Cerebellar nuclear complex (tissue), 1 donor: ENCODE measurements at places on chromosomes 1 and 21.

- DNase-seq: no peak
Measured at GRCh38 chr1:234934611-234935033, 194.0 kb downstream of the TOMM20 start.

DNA sequence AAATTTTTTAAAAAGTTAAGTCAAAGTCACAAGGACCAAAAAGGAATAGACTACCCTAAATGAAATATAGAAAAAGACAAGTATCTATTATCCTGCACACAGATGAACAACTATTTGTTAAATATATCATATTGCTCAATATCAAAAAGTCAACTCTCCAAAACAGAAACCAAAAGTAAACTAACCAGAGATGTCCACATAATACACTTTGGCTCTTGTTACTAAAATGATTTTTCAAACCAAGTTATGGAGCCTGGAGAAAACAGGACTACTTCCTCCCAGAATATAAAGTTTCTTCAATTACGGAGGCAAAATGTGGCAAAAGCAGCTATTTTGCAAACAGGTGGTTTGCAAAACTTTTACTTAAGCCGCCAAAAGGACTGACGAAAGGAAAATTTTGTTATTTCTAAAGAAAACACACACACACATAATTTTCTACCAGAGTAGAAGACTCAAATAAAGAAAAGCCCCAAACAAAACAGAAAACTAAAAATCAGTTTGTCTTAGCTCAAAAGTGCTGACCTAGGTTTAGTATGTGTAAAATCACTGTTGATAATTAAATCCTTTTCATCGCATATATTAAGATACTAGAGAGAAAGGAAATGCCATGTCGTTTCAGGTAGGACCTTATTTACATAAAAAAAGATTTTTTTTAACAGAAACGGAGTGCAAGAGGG, 1.1 kb downstream of the DPYD start:
- DNase-seq: no peak

- no peak for DNase-seq
Measured at GRCh38 chr1:39326836-39327235, 122.3 kb downstream of the MACF1 start.

GRCh38 chr1:235246022-235246948, 81.7 kb downstream of the ARID4B start:
- no peak for DNase-seq

DNA sequence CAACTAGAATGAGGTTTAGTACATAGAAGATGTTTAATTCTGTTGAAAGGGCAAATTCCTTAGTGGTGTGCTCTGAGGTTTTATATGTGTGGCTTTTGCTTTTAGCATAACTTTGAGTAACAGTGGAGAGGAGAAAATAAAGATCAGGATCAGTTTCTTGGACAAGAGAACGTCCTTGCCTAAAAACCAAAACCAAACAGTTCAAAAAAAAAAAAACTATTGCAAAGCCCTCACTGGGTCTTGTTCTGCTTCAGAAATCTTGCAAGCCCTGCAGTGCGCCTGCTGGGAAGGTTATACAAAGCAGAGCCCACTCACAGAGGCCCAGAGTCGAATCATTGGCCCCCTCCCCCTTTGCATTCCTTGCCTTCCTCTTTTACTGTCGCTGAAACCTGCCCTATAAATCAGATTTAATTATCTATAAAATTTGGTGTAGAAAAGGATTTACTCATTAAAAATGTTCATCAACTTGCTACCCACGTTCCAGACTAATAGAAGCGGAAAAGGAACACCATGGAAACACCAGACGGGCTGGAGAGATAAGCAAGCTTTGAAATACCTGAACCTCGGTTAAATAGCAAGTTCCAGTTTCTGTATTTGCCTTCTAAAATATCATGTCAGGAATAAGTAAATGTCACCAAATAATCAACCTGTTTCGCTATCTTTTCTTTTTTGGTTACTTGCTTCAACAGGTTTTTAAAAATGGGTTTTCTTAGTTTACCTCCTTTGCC, 201.6 kb upstream of the PTBP2 start:
- DNase-seq: no peak

- DNase-seq: no peak
Measured at GRCh38 chr1:221101807-221102605, 222.8 kb downstream of the HLX start.

- no peak for DNase-seq
Measured at GRCh38 chr21:41953831-41954653, at the start of gene C2CD2. TSS of gene C2CD2 (minus strand) at chr21:41954018. CDS start at chr21:41953648, 370 bp downstream.

DNA sequence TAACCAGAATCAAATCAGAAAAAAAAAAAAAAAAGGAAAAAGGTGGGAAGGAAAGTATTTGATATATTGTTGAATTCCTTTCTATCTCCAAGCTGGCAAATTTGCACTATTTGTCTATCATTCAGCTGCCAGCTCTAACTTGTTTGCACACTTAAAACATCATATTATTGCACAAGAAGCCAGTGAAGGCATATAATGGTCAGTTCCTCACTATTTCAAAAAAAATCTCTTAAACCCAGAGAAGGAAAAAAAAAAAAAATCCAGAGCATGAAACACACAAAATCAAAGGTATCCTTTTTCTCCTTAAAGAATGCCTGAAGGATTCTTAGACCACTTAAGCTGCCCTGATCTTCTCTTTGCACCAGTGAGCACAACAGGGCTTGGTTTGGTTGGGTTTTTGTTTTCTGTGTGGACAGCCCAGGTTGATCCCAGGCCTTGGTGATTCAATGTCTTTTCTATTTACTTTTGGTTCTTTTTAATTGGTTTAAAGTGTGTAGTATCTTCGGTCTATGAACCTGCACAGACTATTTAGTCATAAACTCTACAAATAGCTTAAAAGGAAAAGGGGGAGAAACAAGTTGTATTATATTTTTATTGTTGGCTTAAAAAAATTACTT, 40.2 kb downstream of the DUSP10 start:
- no peak for DNase-seq

GRCh38 chr1:21175670-21176581, 771 bp downstream of the EIF4G3 start:
- DNase-seq: no peak

DNA sequence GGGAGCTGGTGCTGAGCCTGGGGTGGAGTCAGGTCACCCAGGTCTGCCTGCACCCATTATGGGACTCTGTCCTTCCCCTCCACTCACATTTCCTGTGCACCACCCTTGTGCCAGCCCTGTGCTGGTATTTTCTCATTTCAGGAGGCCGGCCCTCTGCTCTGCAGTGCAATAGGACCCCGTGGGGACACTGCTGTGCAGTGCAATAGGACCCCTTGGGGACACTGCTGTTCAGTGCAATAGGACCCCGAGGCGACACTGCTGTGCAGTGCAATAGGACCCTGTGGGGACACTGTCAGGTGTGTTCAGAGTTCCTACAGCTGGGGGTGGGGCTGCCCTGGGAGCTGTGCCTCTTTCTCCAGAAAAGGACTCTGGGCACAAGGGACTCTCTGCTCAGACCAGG, 36.2 kb upstream of the DMBX1 start:
- no peak for DNase-seq

- no peak for DNase-seq
Measured at GRCh38 chr1:39654291-39654690, 14.8 kb upstream of the HEYL start.

GRCh38 chr21:40902299-40902698, 55.3 kb upstream of the DSCAM start:
- DNase-seq: no peak

DNA sequence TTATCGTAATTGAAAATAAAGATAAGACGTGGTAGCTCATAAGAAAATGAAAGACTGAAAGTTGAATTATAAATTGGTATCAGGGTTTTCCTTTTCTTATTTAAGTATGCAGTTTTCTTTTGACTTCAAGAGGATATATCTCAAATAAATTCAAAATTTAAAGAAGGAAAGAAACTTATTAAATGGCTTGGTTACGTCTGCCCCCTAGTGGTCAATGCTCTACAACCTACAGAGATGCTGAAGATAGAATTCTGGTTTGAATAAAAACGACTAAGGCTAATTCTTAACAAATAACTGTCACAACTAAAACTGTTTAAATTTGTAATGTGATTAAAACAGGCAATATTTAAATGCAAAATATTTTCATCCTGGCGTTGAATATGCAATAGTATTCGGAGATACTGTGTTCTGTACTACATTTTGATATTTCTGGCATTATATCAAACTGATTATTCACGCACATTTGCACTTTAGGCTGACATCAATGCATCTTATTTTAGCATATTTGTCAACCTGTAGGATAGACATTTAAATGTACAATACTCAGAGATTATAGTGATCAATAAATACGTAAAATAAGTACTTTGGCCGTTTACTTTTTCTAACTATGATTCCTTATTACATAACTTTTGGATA, 26.8 kb downstream of the IFI44 start:
- no peak for DNase-seq

DNA sequence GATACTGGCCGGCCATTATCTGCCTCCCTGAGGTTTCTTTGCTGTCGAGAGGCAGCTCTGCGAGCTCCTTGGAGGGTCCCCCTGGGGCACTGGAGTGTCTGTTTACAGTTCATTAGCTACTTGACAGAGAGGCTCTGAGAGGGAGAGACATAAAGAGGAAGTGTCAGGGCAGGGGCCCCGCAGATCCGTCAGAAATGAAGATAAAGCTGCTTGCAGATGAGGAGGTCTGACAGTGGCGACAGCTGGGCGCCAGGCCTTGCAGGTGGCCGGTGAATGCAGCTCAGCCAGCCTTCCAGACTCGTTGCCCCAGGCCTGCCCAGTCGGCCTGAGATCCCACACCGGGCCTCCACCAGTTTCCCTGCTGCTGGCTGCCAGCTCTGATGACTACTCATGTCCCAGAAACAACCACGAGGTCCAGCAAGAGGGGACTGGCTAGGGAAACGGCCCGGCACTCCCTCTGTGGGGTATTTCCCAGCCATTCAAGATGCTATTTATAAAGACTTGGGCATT, 84.7 kb downstream of the DISP3 start:
- no peak for DNase-seq

GRCh38 chr1:228488125-228488817, 1.1 kb downstream of the RNF187 start:
- DNase-seq: no peak

- DNase-seq: no peak
Measured at GRCh38 chr1:116706123-116706522, 38.6 kb upstream of the IGSF3 start.

- no peak for DNase-seq
Measured at GRCh38 chr1:87024936-87025540, 110.6 kb downstream of the HS2ST1 start.

GRCh38 chr1:27634985-27635367, at the start of gene FGR:
TSS of gene FGR (minus strand) at chr1:27635185. CDS start at chr1:27623916, 11,269 bp downstream.
- no peak for DNase-seq

DNA sequence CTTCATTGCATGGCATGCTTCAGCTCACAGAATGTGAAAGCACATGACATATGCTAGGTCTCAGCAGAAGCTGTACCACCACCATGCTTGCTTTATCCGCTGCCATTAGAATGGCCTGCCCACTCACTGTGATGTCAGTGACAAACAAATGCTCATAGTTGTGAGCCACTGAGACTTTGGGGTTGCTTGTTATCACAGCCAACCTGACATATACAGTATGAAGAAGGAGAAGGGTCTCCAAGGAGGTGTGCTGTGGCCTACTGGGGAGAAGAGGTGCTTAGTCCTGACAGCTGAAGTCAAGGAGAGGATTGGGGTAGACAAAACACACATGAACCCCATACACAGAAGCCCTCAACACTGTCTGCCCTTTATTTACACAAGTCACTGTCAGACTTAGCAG, 19.5 kb upstream of the TENT5C start:
- DNase-seq: no peak

GRCh38 chr1:35443768-35444518, 113.3 kb downstream of the KIAA0319L start:
- DNase-seq: no peak

DNA sequence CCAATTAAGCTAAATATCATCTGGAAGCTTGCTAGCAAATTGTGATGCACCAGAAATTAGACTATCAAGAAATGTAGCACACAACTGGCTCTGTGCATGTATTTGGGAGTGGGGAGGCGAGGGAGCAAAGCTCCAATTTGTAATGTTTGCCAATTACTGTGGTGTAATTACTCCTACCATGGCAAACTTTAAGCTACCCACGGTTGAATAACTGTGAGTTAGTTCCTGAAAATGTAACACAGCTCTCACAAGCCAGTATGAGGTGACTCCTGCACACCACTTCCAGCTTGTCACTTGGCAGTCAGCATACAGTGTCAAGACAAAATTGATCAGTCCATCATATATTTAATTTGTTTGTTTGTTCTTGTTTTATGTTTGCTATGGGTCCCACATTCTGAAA, 141.2 kb downstream of the TM2D1 start:
- no peak for DNase-seq

GRCh38 chr1:212518188-212519054, 85.7 kb downstream of the NENF start:
- no peak for DNase-seq

DNA sequence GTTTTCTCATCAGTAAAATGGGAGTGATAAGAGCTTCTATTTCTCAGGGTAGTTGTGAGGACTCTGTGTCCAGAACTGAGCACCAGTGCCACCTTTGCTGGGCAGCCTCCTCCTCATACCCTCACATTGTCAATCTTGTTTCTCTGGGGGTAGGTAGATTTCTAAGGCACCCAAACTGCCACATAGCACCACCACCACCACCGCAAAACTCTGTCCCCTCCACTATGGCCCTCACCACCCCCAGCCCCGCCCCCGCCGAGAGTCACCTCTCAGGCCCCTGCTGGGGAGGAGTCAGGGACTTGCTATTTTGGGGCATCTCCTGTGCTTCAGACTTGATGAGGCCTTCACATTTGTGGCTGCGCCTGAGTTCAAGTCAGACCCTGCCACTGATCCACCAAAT, 549.2 kb downstream of the PTPRU start:
- DNase-seq: no peak

DNA sequence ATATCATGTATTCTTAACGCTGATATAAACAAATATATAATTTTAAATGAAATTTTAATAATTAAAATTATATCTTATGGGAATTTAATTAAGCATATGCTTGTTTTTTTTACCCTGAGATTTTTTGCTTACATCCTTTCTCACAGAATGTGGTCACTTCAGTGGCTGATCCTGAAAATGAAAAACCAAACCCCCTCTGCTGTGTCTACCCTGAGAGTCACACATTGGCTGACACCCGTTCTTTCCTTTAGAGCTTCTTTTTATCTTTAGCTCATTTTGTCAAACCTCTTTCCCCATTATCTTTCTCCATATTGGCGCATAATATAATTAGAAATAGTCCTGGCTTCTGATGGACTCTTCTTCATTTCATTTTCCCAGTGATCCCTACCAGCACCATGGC, 10.8 kb upstream of the CACYBP start:
- DNase-seq: no peak

DNA sequence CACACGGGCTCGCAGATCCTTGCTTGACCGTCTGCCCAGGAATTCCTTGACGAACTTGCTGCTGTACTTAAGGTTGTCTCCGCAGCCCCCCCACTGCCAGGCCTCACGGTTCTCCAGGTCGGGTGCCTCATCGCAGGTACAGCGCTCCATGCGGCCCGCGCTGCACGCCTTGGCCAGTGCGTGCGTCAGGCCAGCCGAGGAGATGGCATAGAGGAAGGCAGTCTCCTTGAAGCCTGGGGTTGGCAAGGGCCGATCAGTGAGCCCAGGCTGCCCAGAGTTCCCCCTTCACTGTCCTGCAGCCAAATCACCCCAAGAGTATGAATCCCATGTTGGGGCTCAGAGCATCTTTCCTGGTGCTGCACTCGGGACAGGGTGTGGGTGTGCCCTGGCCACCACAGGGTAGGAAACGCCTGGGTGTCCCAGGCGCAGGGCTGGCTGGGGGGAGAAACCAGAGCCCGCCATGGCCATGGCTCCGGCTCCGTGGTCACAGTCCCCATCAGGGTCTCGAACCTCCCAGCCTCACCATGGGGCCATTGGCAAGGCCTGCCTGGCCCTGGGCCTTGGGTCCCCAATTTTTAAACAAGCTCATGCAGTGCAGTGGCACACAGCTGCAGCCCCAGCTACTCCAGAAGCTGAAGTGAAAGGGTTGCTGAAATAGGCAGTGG, 23.4 kb downstream of the WNT9A start:
- no peak for DNase-seq

- no peak for DNase-seq
Measured at GRCh38 chr1:30323352-30323751, 400.0 kb downstream of the MATN1 start.
